T-helper 2 cell (primary cell): ENCODE measurements at places on chromosomes 3 and 15.

DNA sequence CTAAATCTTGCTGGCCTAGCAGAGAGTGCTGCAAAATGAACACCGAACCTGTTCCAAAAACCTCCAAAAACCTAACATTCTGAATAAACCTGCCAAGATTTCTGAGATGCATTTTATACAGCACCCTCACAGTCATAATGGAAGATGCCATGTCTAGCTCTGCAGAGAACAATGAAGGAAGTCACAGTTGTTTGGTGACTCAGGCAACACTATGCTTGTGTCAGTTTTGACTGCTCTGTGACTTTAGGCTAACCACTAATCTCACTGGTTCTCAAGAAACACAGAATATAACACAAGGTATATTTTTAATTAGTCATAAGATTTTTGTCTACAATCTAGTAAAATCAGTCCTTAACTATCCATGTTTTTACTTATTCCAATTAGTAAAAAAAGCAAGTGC lies 606.6 kb downstream of the TBL1XR1 start:
- DNase-seq: no peak

DNA sequence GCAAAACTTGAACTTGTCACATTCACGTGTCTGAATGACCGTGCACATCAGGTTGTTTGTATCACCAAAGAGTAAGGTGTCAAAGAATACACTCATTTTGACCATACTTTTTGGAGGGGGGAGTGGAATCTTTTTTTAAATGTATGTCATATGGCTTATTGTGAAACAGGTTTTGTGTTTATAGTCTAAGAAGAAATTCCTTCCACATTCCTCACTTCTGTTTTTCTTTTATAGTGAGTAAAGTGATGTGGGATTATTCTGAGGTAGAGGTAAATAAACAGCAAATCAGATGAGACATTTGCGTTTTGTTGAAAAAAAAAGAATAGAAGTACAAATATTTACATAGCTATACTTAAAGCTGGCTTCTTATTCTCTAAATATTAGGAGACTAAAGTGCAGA lies 33.0 kb downstream of the SRP14 start:
- no peak for DNase-seq

GRCh38 chr3:171175741-171176234 lies 149.3 kb upstream of the SLC2A2 start:
- DNase-seq: no peak

GRCh38 chr3:149468504-149469212 lies 5.8 kb upstream of the TM4SF4 start:
- DNase-seq: no peak
